Stimulated activated CD8-positive, alpha-beta memory T cell treated with anti-CD3 and anti-CD28 coated beads, Interleukin-15, amount 100 ng/mL, for 4 hours (primary cell): ENCODE measurements at places on chromosomes 11 and 22.

- no peak for DNase-seq
Measured at GRCh38 chr11:72793076-72793424, 797 bp downstream of the STARD10 start.

GRCh38 chr22:48485149-48486133, 1342.2 kb downstream of the BRD1 start:
- DNase-seq: no peak

GRCh38 chr11:23284631-23285030, 424.4 kb upstream of the CCDC179 start:
- no peak for DNase-seq

- no peak for DNase-seq
Measured at GRCh38 chr22:33361581-33361980, 303.4 kb upstream of the SYN3 start.

DNA sequence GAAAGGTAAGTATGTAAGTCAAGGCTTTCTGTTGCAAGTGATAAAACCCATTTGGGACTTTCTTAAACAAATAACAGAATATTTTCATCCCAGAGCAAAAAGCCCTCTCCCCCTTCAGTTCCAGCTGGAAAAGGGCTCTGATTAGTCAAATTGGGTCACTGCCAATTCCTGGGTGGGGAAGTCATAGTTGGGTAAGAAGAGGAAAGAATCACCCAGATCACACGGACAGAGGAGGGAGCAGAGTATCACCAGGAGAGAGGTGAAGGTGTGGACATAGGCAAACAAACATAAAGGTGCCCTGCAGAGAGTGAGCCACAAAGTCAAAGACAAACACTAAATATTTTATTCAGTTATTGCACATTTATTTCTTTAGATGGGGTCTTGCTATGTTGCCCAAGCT, 36.3 kb upstream of the SORL1 start:
- DNase-seq: no peak

- DNase-seq: no peak
Measured at GRCh38 chr22:26837784-26838470, 180.5 kb downstream of the MIAT start.

GRCh38 chr11:12539572-12539971, 134.6 kb upstream of the TEAD1 start:
- no peak for DNase-seq

GRCh38 chr11:60912851-60913528, 968 bp upstream of the TMEM109 start:
- no peak for DNase-seq

- DNase-seq: no peak
Measured at GRCh38 chr11:95413021-95413420, 182.0 kb upstream of the SESN3 start.

- no peak for DNase-seq
Measured at GRCh38 chr11:727281-727701, 20.0 kb upstream of the TALDO1 start.

GRCh38 chr22:25853501-25854284, 111.7 kb downstream of the MYO18B start:
- no peak for DNase-seq

GRCh38 chr11:60951904-60952741, at the start of gene SLC15A3:
Gene SLC15A3 (minus strand): TSS chr11:60952176. CDS start chr11:60951551, 625 bp downstream.
- no peak for DNase-seq

DNA sequence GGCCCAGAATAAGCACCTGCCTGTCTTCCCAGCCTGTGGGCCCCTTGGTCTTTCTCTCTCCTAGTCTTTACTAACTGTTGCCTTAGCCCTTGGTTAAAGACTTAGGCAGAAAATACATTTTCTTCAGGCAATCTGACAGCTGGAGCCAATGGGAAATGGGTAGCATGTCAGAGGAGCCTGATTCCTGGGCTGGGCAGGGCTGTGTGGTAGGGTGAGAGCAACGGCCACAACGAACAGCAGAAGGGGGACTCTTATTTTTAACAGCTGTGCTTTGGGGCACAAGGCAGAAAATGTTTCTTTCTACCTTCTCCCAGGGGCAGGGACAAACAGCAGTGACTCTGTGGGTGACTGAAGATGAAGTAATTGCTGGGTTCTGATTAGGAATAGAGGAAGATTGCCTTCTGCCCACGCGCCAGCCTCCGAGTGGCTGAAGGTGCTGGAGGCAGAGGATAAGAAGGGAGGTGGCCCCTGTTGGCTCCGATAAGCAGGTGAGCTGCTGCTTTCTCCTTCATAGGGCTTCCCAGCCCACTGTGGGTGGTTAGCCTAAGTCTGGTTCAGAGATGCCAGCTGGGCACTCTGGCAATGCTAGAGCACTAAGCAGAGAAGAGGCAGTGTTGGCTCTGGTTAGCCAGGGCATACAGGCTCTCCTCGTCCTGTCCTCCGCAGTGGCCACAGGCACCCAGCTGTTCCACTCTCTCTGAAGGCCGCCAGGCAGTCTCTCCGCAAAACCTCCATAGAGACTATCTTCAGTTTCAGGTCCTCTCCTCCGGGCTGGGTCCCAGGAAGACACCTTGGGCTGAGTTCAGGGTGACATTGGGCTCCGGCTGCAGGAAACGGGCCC, 1.5 kb downstream of the YPEL4 start:
- no peak for DNase-seq

DNA sequence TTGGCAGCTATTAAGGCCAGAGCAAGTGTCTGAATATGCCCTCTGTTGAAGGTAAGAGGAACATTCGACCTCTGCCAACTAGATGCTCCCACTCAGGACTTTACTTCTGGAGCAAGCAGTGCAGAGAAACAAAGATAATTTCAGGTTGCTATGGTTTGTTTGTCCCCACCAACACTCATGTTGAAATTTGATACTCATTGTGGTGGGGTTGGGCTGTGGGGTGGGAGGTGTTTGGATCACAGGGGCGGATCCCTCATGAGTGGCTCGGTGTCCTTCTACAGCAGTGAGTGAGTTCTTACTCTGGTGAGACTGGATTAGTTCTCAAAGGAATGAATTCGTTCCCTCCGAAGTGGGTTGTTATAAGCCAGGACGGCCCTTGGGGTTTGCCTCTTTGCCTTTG, 12.0 kb downstream of the OR8A1 start:
- no peak for DNase-seq

DNA sequence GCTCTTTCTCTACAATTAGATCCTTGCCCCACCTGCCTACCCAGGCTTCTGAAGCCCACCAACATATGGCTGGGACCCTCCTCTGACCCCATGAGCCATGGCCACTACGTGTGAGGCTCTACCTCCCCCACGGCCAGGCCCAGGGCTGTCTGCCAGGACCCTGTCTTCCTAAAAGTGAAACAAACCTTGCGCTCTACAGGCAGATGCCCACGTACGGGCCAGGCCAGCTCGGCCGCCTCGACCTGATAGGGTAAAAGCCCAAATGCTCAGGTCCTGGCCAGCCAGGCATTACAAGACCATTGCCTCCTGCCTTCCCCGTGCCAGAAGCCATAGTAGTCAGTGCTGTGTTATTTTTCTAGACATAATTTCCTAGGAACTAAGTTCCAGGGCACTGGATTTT, 1496.4 kb downstream of the BRD1 start:
- no peak for DNase-seq

- DNase-seq: no peak
Measured at GRCh38 chr11:124625504-124626168, 3.0 kb downstream of the TBRG1 start.

DNA sequence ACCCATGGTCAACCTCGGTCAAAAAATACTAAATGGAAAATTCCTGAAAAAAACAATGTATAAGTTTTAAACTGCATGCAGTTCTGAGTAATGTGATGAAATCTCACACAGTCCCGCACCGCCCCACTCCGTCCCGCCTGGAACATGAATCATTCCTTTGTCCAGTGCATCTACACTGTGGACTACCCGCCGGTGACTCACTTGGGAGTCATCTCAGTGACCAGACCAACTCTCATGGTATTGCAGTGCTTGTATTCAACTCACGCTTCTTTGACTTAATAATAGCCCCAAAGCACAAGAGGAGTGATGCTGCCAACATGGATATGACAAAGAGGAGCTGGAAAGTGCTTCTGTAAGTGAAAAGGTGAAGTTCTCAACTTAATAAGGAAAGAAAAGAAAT, 48.8 kb downstream of the ARHGAP32 start:
- DNase-seq: no peak

- no peak for DNase-seq
Measured at GRCh38 chr11:34296412-34296811, 61.4 kb downstream of the ABTB2 start.

- no peak for DNase-seq
Measured at GRCh38 chr22:43974028-43974545, 18.8 kb downstream of the SAMM50 start.

- DNase-seq: no peak
Measured at GRCh38 chr11:113814181-113814580, 34.6 kb downstream of the CLDN25 start.

GRCh38 chr11:113587308-113587739, 112.1 kb upstream of the DRD2 start:
- no peak for DNase-seq

- DNase-seq: no peak
Measured at GRCh38 chr11:86460461-86461385, 86.0 kb downstream of the CCDC81 start.

DNA sequence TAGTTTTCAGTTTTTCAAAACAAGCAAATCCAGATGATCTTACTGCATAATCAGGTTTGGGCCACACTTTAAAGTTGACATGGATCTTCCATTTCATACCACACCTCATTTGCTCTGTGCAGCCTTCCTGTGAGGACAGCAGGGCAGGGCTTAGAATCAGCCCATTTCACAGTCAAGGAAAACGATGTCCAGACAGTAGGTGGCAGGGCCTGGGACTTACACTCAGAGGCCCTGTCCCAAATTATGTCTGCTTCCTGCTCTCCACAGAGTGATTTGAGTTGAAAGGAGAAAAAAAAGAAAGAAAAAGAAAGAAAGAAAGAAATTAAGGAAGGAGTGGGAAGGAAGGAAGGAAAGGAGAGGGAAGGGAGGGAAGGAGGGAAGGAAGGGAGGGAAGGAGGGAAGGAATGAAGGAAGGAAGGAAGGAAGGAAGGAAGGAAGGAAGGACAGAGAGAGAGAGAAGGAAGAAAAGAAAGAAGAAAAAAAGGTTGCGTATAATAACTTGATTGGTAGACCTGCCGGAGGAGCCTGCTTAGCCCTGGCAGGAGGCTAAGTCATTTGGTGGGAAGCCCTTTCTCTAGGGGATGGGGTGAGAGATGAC, 23.6 kb downstream of the TSKU start:
- no peak for DNase-seq

- DNase-seq: no peak
Measured at GRCh38 chr22:16961477-16962186, 46.4 kb downstream of the GAB4 start.
